Ovary (tissue), 10 donors: ENCODE measurements at places on chromosomes 16 and 17.

DNA sequence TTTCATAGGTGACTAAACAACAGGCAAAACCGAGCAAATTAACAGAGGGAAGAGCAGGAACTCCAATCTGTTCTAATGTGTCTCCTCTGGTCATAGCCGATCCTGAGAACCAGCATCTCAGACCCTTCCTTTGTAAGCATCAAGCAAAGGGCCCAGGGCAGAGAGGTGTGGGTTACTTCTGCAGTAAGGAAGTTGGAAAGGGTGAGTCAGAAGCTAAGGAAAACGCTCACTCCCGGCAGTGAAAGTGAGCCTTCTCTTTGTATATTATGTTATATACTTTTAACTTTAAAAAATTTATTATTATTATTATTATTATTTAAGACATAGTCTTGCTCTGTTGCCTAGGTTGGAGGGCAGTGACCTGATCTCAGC, 77.7 kb downstream of the MRM3 start:
- DNase-seq = no peak

- no peak for DNase-seq
Measured at GRCh38 chr17:44578947-44579346, 21.7 kb downstream of the FZD2 start.

DNA sequence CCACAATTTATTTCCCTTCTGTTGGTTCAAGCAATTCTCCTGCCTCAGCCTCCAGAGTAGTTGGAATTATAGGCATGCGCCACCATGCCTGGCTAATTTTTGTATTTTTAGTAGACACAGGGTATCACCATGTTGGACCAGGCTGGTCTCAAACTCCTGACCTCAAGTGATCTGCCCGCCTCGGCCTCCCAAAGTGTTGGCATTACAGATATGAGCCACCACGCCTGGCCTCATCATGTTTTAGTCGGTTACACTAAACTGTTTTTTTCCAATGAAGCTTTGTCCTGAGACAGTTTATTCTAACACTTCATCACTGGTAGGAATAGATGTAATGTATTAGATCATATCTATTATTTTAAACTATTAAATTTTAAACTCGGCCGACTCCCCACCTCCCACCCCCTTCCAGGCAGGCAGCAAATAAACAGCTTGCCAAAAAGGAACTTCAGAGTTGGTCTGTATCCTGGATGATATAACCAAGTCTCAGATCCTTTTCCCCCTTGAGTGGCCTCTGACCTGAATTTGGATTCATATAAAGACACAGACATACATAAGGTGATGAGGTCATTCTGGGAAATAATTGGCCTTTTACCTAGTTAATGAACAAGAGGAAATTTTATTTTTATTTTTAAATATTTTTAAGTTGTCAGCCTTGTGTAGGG, 18.4 kb upstream of the CORO6 start:
- no peak for DNase-seq

DNA sequence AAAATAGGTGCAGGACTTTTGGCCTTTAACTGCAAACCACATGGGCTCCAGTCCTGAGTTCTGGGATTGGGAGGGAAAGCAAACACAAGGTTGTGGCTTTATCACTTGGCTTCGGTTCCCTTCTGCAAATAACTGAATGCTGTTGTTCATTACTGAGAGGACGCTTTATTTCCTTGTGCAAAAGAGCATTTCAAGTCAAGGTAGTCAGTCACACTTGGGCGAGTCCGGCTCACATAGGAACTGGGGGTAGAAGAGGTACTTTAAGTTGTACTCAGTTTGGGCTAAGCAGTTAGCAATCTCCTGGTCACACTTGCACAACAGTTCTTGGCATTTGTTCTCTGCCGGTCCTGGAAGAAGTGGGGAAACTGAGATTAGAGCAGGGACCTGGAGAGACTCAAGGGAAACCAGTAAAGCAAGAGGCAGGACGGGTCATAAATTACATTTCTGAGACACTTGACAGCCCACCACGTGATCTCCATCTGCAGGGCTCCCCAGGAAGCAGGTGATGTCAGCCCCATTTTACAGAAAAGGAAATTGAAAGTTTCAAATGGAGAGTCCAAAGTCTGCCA, 21.6 kb downstream of the PLA2G10 start:
- no peak for DNase-seq

DNA sequence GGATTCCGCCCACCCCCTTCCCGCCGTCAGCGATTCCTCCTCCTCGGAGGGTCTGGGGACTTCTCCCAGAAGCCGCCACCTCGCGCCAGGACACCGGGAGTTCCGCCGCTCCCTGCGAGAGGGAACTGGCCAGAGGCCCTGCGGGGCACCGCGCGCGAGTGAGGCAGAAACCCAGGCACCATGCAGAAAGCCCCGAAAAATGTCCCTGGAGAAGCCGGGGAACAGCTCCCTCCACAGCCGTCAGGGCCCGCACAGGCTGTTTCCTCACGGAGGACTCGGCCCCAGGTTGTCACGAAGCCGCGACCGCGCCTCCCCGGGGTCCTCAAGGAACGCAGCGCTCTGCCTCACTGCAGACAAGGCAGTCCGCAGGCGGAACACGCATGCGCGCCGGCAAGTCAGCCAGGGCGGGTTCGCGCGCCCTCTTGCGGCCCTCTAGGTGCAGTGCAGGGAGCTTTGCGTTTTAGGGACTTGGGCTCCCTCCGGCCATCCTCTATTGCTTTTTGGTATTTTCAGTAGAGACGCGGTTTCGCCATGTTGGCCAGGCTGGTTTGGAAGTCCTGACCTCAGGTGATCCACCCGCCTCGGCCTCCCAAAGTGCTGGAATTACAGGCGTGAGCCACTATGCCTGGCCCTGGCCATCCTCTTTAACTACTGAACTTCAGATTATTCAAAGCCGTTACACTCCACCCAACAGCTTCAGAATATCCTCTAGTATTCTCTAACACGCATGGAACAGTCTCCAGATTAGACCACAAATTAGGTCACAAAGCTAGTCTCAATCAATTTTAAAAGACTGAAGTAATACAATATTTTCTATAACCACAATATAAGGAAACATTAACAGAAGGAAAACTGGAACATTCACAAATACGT, 20.3 kb upstream of the ZNF287 start:
- peak; percentile 89 for DNase-seq

DNA sequence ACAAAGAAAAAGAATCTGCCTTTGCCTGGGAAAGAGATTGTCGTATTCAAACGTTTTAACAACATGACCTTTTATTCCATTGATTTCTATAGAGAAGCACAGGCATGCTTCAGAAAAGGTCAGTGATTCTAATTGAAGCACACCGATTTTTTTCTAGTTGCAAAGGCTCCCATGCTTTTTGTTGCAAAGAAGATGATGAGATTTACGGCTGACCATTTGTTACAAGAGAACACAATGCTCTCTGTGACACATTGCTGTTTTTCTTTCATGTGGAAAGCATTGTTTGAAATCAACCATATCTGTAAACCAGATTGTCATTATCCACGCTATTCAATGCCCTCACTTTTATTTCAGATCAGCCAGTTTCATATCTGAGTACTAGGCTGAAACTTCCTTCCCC, 99.8 kb downstream of the NLK start:
- DNase-seq = no peak

GRCh38 chr16:1193143-1193824, 31.8 kb downstream of the TPSG1 start:
- DNase-seq = no peak

GRCh38 chr16:23124315-23124714, 24.9 kb downstream of the USP31 start:
- DNase-seq = no peak

- no peak for DNase-seq
Measured at GRCh38 chr17:36464765-36465088, 21.8 kb upstream of the ZNHIT3 start.

GRCh38 chr16:2149630-2150417, 1.4 kb downstream of the RAB26 start:
- no peak for DNase-seq

DNA sequence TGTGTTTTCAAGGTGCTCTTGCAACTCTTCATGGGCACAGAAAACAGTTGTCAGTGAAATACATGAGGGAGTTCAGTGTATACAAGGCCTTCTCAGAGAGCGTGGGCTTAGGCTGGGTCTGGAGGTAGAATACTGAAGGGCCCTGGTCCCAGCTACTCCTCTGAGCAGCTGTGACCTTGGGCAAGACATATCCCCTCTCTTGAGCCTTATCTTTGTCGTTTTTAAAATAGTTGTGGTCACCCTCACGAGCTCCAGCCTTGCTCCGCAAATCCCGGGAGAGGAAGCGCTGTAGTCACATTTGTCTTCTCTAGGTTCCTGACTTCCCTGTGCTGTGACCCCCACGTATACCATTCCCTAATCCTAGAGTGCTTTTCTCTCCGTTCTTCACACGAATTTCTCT, 3.6 kb downstream of the ZNRF1 start:
- no peak for DNase-seq
